Stimulated activated CD8-positive, alpha-beta memory T cell treated with anti-CD3 and anti-CD28 coated beads, Interleukin-2, amount 100 ng/mL, for 1 hour (primary cell): ENCODE measurements at places on chromosomes 11 and 22.

DNA sequence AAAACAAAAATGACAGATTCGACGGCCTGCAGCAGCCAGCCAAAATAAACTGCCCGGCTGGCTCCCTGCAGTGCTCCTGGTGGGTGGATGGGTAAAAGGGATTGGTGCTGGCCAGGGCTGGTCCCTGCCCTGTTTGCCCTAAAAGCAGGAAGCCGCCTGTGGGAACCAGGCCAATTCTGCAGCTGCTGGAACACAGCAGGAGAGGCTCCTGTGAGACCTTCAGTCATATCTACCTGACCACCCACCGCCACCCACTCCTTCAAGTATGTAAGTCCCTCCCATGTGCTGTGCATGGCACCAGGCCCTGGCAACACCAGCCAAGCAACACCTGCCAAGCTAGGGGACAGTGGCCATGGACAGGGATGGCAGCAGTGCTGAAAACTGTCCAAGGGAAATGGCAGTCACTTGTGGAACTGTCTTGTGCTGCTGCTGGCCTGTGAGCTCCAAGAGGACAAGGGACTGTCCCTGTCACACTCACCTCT is 48.7 kb upstream of the ARFGAP3 start:
- DNase-seq: no peak

- no peak for DNase-seq
These were observed 21.3 kb upstream of the MYH9 start for GRCh38 chr22:36409056-36409455.

GRCh38 chr22:30186510-30186909 is 60.0 kb downstream of the LIF start:
- no peak for DNase-seq

- no peak for DNase-seq
These were observed 12.3 kb downstream of the ARFGAP3 start for GRCh38 chr22:42844756-42845155.

- no peak for DNase-seq
These were observed 6.8 kb downstream of the APIP start for GRCh38 chr11:34909415-34909814.

- DNase-seq: no peak
These were observed 7.4 kb upstream of the CLMP start for GRCh38 chr11:123202155-123203151.

- no peak for DNase-seq
These were observed 420.0 kb downstream of the MN1 start for GRCh38 chr22:27381552-27381951.

DNA sequence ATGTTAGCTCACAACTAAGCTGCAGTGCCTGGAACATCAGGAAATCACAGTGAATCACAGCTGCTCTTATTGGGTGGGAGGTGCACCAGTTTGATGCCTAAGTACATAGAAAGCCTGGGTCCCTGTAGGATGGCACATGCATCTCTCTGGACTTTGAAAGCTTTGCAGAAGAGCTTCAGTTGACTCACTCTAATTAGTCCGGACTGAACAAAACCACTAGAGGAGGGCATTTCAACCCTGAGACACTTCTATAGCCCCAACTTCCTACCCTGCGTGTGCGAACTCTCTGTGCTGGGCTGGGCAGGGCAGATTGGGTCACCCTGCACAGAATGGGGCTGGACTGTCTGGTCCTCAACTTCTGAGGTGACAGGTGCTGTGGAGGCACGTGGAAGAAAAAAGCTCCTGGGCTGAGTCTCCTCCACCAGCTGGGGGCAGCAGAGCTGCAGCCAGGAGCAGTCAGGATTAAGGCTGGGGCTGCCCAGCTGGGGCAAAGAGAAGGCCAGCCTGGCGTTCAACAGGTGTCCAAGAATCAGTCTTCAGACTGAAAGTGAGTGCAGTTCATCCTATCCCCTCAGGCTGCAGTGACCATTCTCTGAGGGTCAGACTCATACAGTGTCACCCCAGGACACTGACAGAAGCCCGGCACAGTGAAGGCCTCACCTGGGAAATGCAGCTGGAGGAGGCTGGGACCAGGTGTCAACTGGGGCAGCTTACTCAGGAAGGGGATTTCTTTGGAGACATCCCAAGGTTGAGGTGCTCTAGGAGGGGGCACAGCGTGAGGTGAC is 22.1 kb downstream of the GGTLC2 start:
- DNase-seq: no peak

- no peak for DNase-seq
These were observed 15.9 kb downstream of the DKK3 start for GRCh38 chr11:11992257-11993212.

GRCh38 chr11:105644839-105645573 is 35.1 kb downstream of the GRIA4 start:
- DNase-seq: no peak

- no peak for DNase-seq
These were observed 21.9 kb upstream of the RTL6 start for GRCh38 chr22:44519886-44520285.

DNA sequence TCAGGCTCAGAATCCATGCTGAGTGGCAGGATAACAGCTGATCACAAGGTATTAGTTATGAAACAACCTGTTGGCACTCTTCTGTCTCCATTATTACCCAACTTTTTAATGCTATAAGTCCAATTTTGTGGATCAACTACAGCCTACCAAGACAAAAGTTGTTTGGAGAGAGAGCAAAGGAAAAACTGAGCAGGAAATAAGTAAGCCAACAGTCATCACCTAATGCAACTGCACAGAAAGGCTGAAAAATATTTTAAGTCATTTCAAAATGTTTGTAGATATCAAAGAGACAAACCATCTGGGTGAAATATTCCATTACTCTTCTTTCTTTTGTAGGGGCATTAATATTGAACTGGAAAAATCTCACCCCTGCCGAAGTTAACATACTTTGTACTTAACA is 41.6 kb downstream of the FDX1 start:
- DNase-seq: no peak

DNA sequence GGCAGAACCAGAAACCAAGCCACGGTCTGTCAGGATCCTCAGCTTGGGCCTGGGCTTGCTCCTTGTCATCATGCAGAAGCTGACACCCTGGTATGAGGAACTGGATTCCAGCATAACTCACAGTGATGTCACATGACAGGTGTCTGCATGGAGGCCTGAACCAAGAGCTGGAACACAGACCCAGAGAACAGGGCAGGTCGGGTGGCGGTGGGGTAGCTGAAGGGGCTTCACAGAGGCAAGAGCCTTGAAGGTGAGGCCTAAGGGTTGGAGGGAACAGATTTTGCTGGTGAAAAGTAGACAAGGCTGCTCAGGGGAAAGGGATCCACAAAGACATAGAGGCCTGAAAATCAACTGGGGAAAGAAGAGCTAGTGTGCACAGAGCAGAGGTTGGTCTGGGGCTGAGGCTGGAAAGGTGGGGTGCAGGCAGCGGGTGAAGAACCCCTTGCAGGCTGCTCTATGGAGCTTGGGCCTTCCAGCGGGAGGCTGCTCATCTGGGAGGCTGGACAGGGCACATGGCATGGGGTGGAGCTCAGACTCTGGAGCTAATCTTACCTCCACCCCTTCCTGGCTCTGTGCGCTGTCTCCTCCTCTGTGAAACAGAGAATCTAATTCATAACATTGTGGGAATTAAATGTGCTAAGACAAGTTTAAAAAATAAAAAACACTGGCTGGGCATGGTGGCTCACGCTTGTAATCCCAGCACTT is 18.4 kb upstream of the RPS3 start:
- no peak for DNase-seq

DNA sequence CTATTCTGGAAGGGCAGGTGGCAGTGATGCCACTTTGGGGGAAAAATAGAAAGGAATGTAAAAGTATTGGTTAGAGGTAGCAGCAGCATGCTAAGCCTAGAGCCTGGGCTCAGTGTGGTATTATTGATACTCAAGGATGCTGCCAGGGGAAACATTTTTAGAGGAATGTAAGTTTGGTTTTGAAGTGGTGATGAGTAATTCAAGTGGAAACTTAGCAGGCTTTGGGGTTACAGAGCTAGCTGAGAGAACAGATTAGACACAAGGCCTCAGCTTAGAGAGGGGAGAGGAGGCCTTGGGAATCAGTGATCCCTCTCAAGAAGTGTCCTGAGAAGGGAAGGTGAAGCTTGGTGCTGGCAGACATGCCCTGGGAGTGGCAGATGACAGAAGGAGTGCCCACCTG is 32.9 kb upstream of the DDI1 start:
- no peak for DNase-seq

- DNase-seq: no peak
These were observed 725.2 kb downstream of the DLG2 start for GRCh38 chr11:84901991-84902390.

- DNase-seq: no peak
These were observed 13.2 kb upstream of the C1QTNF4 start for GRCh38 chr11:47607380-47607779.

- no peak for DNase-seq
These were observed 41.4 kb downstream of the ARL14EP start for GRCh38 chr11:30364139-30364836.
